Thymus (tissue), 14 donors: ENCODE measurements at places on chromosomes 16 and 17.

DNA sequence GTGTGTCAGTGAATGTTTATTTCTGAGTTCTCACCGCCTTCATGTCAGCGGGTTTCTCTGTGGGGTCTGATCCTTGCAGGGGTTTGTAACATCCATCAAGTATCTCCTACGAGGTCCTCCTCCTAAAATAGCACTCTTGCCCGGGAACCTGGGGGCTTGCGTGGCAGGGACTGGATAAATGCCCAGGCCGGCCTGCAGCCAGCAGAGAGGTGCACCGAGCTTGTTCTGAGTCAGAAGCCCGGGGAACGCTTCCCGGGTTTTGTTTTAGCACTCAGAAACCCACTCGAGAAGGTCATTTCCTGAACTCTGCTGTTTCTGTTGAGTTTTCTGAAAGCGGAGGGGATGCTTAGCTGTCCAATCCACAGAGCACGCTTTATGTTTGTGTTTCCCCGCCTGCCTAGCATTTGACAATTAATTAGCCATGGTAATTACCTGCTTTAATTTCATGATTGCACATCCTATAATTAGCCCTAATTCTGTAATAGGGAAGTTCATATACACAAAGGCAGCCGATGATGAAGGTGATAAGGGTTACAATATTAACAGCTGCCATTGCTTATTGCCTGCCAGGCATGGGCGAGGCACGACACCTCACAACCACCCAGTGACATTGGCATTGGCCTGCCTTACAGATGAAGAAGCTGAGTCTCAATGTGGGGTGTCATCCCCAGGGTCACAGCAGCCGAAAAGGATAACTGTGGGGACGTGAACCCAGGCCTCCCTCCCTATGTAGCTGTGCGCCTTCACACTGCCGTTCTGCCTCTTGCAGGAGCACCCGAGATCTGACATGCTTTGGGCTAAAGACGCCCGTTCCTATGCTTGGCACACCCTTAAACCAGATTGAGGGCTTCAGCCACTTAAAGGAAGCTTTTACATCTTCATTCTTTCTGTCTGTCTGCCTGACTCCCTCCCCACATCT lies 333.1 kb downstream of the CPPED1 start:
- DNase-seq: no peak

DNA sequence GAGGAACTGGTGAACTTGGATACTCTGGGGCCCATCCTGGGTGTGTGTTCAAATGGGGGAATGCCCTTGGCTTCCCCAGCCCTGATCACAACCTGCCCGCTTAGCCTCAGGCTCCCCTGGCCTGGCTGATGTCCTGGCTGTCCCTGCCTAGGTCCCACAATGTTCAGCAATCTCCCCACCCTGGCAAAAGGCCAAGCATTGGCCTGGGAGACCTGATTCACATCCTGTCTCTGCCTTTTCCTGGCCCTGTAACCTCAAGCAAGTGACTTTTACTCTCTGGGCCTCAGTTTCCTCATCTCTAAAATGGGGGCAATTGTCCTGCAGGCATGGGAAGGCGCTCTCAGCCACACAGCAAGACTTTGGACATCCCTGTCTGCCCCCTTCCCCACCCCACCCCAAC lies 14.4 kb downstream of the CPNE2 start:
- no peak for DNase-seq

GRCh38 chr17:48064638-48065037 lies 16.5 kb downstream of the NFE2L1 start:
- no peak for DNase-seq

DNA sequence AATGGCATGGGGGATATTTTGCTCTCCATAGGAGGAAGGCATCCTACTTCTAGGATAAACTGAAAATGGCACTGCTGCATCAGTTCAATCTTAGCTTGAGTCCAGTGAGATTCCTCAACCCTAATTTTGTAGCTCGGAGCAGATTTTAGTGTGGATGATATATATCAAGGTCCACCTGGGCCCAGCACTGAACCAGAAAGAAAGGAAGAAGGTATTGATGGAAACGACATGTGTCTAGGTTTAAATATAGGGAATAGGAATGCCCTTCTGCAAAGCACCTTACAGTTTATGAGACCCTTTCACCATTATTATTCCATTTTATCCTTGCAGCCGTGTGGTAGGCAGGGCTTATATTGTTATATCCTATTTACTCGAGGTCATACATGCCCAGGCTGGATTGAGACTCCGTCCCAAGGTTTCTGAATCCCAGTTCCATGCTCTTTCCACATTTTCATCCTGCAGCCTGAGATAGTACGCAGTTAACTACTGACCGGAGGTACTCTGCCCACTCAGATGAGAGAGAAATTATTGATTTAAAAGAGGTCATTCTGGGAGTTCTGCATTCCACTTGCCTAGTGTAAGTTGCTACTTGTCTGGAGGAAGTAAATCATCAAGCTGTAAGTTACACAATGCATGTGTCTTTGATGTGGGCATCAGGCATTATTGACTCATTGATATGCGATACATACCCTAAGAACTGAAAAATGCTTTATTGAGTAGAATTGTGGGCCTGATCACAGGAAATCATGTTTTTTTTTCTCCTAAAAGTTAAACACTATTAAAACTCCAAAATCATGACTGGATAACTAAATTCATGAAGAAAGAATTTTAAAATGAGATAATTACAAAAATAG lies 10.1 kb downstream of the KRT39 start:
- no peak for DNase-seq

DNA sequence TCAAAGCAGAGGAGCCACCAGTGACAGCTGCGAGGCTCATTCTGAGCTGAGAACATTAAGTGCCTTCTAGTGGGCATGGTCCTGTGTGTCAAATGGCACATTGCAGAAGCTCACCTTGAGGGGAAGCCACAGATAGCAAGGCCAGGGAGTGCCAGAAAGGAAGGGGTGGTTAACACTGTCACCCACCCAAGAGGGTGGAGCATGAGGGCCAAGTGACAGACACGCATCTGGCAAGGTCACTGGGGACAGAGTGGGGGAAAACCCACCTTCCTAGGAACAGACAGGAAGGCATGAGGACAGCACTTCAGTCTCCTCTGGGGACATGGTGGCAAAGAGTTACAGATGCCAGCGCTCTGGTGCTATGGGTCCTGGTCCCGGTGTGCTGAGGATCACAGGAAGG lies 22.1 kb downstream of the NUBP1 start:
- DNase-seq: no peak

DNA sequence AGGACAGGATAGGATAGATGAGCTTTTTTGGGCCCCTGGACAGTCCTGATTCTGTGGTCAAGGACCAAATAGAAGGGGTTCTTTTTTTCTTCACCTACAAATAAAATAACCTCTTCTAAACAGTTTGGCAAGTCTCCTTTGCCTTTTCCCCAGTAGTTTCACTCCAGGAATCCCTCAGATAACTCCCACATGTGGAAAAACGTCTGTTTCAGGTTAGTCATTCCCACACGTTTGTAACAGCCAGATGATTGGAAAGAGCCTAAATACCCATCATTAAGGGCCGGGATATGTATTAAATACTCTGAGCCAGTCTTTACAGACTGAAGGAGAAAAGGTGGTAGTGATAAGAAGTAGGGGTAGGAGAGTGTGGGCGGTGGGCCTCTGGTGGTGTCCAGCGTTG lies 58.3 kb downstream of the PLD6 start:
- DNase-seq: no peak

DNA sequence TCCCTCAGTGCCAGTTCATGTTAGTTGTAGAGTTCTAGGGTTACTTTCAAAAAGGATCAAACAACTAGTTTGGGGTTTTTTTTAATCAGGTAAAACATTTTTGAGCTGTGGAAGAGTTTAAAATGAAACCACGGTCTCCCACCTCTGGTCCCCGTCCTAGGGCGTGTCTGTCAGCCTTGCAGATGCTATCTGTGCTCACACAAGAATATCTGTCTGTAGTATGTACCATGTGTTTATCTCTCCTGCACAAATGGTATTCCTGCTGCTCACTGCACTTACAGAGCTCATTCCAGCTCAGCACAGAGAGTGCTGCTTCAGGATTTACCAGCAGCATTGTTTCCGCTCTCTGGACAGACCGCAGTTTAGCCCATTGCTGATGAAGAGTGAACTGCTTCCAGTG lies 38.9 kb downstream of the UBN1 start:
- no peak for DNase-seq

- DNase-seq: no peak
These were observed at the start of gene TTLL6 for GRCh38 chr17:48816774-48817590. TTLL6 (minus strand) TSS chr17:48817229; CDS start chr17:48817072, 157 bp downstream.

GRCh38 chr16:28107232-28107631 lies 43.7 kb upstream of the GSG1L start:
- DNase-seq: no peak

- no peak for DNase-seq
These were observed 352.9 kb downstream of the TMEM114 start for GRCh38 chr16:8237452-8237851.

GRCh38 chr16:7990626-7991260 lies 599.6 kb downstream of the TMEM114 start:
- DNase-seq: no peak

DNA sequence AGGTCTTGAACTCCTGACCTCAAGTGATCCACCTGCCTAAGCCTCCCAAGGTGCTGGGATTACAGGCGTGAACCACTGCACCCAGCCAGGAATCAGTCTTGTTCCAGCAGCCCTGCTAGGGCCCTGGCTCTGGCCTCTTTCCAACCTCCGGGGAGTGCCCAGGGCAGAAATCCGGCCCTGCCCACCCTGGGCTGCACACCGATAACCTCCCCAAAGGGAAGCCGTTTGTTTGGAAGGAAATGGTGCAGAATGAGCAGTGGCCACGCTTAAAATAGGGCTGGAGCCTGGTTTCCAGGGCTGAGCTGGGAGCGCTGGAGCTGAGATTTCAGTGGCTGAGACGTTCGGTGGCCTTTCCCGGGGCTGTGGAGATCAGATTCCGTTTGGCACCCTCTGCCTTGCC lies 17.8 kb upstream of the EMP2 start:
- DNase-seq: no peak

- no peak for DNase-seq
These were observed 296.4 kb downstream of the MAP2K6 start for GRCh38 chr17:69710926-69711325.

DNA sequence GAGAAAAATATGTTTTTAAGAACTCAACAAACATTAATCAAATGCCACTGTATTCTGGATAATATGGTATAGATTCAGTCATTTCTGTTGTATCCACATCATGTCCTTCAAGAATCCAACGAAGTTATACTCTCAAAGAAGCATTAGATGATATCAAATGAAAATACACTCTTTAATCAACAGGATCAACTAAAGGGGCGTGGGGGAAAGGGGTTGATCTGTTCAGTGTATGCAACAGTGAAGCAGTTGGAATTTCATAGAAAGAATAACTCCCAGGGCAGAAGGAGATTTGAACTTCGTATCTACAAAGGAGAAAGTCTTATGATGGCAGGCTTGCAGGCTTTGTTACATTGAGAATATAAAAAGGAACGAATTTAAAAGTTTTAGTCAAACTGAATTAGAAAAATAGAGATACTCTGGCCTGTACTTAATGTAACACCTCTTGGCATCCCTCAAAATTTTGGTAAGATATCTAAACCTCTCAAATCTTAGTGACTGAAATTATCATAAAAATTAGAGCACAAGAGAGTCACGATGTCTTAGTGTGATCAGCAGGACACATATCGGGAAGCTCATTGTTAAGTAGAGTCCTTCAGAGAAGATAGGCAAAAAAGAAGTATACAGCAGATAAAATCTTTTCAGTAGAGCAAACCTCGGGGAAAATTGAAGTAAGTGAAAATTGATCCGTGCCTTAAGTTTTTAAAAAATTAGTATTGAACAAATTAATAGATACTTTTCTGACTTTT lies 431.4 kb downstream of the KCNJ18 start:
- no peak for DNase-seq

- no peak for DNase-seq
These were observed 43.4 kb downstream of the ENGASE start for GRCh38 chr17:79117905-79118487.

DNA sequence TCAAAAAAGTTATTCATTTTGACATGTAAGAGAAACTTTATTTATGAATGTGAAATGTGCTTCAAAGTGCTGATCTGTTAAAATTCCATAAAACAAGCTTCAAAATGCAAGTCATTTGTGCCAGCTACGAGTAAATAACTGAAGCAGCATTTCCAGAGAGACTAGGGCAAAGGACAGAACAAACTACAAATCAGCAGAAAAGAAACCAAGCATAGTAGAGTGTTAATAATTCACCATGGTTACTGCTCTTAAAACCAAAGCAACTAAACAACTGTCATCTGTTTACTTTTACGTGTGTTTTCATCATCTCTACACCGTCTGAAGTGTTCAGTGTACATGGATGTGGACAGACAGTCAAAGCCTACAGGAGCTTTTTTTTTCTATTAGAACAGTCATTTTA lies 1.6 kb upstream of the ASPA start:
- no peak for DNase-seq

- DNase-seq: no peak
These were observed 2.8 kb upstream of the NTN3 start for GRCh38 chr16:2468233-2468724.

GRCh38 chr17:40535438-40535837 lies 29.8 kb downstream of the CCR7 start:
- DNase-seq: no peak

DNA sequence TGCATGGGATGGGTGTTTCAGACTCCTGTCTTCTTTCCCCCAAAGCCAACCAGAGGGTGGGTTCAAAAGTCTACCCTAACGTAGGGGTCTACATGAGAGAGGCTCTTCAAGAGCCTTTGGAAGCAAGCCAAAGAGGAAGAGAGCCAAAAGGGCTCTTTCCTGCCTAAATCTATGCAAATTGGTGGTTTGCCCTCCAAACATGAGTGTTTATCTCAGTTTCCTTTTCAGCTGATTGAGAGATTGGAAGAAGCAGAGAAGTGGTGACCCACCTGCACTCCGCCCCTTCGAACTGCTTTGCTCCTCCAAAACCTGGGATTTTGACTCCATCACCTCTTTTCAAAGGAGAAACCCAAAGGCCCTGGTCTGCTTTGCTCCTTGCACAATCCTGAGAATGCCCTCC lies 65.4 kb upstream of the MAF start:
- no peak for DNase-seq

GRCh38 chr17:75504347-75505151 lies 10.8 kb downstream of the CASKIN2 start:
- no peak for DNase-seq

- no peak for DNase-seq
These were observed 1164.7 kb upstream of the CDH8 start for GRCh38 chr16:63200940-63201339.

- DNase-seq: no peak
These were observed 1.6 kb downstream of the CMIP start for GRCh38 chr16:81445966-81446906.

- no peak for DNase-seq
These were observed 529.4 kb downstream of the RBFOX1 start for GRCh38 chr16:7861891-7862582.

DNA sequence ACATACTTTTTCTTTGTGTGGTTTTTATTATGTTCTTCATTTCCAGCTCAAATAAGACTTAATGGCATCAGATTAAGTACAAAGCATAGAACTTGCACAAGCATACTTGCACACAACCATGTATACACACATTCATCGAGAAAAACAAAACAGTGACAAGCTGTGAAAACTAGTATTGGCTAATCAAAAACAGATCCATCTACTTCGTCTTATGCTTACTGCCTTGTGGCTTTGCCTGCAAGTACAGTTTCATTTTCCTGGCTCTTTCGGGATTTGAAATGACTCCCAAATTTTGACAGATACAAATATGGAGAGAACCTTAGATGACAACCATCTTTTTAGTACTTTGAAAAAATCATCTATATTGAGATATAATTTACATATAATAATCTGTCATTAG lies 338.3 kb downstream of the BCAS3 start:
- DNase-seq: no peak

GRCh38 chr16:88561485-88562359 lies 8.5 kb upstream of the ZC3H18 start:
- no peak for DNase-seq

- DNase-seq: no peak
These were observed 4.0 kb downstream of the AMFR start for GRCh38 chr16:56421313-56421712.
